GM03348 (cell line): ENCODE measurements at places on chromosomes 5 and 9.

DNA sequence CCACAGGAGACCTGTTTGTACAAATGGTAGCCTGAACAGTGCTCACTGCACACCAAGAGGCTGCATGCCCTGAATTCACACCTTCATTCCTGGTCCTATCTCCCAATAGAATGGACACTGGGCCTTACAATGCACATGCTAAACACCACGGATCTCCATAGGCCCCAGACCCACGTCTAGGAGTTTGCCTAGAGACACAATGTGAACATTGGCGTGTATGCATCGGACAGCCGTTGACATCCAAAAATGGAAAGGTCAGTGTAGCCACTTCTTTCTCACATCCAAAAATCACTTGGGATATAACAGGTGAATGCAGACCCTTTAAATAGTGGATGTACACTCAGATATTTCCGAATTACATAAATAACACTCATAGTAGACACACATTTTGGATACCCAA is 927 bp downstream of the PAX5 start:
- no peak for DNase-seq

DNA sequence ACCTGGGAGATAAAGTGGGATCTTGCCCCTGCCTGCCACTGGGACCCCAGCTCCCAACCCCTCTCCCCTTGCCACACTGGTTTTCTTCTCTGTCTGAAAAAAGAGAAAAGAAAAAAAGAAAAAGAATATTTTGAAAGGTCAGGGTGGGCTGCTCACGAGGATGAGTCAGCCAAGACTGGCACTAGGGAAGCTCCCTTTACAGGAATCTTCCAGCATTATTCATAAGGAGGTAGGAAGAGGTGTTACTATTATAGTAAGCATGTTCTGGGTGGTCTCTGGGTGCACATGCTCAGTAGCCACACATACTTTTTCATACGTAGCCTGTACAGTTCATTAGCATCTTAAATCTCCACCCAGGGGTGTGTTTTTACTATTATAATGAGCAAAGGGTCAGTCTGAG is 46.8 kb upstream of the HAND1 start:
- no peak for DNase-seq

DNA sequence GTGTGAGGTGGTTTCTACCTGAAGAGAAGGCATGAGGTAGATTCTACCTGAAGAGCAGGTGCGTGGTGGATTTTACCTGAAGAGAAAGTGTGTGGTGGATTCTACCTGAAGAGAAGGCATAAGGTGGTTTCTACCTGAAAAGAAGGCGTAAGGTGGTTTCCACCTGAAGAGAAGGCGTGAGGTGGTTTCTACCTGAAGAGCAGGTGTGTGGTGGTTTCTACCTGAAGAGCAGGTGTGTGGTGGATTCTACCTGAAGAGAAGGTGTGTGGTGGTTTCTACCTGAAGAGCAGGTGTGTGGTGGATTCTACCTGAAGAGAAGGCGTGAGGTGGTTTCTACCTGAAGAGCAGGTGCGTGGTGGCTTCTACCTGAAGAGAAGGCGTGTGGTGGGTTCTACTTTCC is 192.8 kb downstream of the MED10 start:
- no peak for DNase-seq

DNA sequence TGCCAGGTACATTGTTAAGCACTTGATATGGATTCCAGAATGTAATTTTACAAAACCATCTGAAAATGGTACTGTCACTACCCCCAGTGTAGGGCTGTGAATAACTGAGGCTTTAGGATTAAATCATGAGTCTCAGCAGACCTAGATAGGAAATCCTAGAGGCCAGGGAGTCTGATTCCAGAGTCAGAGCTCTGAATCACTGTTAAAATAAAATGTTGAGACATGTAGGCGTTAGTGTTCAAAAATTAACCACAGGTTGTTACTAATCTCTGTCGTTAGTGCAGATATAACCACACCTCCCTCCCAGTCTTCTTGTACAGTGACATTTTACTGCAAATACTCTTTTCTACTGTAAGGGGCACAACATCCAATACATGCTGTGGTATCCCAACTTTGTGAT is 1828.8 kb downstream of the MAT2B start:
- peak; percentile 5 for DNase-seq

DNA sequence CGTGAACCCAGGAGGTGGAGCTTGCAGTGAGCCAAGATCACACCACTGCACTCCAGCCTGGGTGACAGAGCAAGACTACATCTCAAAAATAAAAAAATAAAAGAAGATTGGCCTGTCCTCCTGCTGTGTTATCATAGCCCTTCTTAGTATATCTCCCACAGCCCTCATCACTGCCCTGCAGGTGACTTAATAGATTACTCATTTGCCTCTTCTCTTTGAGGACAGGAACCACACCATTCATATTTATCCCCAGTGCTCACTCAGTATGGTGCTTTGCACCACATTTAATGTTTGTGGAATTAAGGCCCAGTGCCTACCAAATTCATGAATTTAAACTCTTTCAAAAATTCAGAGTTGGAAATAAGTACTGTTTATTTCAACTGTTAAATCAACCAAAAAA is 10.3 kb downstream of the IDNK start:
- DNase-seq: no peak

GRCh38 chr5:141039517-141039916 is 11.7 kb upstream of the PCDHB1 start:
- DNase-seq: no peak

DNA sequence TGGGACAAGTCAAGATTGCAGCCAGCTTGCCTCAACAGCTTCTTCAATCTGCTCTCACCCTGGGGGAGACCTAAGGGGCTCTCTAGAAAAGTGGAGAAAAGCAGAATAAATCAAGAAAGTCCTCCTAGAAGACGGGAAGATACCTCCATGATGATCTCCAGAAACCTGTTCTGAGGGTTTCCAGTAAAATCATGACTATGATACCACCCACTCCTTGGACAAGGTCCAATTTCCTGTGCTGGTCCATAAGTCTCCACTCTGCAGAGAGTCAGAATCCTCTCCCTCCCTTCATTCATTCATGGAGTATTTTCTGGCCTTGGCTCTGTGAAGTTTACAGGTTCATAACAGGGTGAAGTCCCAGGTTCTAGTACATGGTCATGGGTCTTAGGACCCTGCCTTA is 168.6 kb downstream of the SLC12A2 start:
- DNase-seq: no peak

DNA sequence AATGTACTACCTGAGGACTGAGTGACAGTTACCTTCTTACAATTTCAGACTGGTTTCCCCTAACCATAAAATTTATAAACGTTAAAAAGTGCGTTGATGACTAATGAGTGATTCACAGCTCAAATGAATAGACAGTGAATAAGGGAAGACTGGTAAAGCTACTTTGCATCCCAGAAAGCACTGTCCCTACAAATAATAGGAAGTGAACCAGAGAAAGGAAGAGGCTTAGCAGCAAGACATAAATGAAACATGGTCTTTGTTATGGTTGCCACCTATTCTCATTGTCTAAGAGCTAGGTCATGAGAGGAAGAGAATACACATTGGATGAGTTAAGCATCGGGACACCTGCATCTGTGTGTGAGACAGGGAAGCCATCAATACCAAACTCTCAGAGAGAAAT is 849.2 kb downstream of the TAF11L14 start:
- no peak for DNase-seq

DNA sequence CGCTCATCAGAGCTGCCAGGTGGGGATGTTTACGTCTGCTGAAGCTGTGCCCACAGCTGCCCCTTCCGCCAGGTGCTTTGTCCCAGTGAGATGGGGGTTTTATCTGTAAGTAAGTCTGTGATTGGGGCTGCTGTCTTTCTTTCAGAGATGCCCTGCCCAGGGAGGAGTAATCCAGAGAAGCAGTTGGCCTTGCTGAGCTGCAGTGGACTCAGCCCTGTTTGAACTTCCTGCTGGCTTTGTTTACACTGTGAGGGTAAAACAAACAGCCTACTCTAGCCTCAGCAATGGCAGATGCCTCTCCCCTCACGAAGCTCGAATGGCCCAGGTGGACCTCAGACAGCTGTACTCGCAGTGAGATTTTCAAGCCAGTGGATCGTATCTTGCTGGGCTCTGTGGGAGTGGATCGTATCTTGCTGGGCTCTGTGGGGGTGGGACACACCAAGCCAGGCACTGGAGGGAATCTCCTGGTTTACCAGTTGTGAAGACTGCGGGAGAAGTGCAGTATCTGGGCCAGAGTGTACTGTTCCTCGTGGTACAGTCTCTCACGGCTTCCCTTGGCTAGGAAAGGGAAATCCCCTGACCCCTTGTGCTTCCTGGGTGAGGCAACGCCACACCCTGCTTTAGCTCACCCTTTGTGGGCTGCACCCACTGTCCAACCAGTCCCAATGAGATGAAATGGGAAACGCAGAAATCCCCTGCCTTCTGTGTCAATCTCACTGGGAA is 530.1 kb upstream of the DMAC1 start:
- DNase-seq: no peak

DNA sequence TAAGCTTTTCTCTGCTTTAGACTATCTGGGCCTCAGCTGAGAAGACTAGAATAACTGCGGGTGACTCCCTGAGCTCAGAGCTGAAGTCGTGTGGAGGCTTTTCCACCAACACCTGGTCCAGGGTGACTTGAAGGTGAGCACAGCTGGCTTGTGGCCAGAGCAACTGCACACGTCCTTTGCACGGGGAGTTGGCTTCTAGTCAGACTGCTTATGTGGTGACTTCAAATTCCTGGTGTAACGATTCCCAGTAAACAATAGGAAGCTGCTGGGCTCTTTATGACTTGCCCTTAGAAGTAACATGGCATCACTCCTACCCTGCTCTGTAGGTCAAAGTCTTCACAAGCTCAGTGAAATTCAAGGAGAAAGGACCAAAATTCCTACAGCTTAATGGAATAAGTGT is 800.6 kb upstream of the CDH6 start:
- no peak for DNase-seq

- DNase-seq: no peak
Measured at GRCh38 chr9:121679901-121680635, 28.6 kb downstream of the DAB2IP start.

DNA sequence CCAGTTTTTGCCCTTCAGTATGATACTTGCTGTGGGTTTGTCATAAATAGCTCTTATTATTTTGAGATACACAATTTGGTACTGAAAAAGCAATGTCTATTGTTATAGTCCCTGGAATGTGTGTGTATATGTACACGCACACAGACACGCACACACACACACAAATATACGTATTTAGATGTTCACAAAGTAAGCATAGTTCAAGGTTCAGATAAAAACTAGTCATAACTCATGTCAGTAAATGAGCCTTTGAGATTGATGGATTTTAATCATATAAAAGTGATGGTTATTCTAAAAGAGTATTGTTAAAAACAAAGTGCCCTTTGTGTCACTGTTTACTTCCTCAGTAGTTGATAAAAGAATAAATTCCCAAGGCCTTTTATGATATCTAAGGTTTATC is 147.3 kb downstream of the PARP8 start:
- no peak for DNase-seq

GRCh38 chr9:127311239-127311741 is 46.7 kb downstream of the GARNL3 start:
- peak; percentile 40 for DNase-seq

DNA sequence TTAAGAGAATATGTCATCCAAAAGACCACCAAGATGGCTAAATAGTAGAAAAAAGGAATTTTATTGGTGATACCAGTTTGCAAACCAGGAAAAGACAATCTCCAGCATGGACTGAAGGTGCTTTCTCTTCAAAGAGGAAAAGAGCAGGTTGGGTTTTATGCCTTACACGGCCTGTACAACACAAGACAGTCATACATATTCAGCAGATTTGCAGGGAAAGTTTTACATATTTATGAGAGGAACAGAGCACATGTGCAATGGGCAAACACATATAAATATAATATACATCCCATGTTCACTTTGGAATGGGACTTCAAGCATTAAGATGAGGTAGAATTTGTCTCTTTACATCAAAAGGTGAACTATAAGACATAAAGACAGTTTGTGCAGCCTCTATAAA is 70.3 kb upstream of the PPP2CA start:
- DNase-seq: no peak

DNA sequence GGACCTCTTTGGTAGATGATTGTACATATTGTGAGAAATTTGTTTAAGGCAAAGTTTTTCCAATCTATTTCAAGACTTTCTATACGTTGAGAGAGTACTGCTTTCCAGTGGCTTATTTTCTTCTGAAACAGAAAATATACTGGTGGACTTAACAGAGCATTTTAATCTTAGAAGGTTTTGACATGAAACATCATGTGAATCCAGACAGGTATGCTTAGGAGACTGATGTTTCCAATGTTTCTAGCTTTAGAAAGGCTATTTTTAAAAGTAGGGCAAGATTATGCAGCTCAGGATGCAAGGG is 71.0 kb downstream of the PIK3R1 start:
- DNase-seq: no peak

DNA sequence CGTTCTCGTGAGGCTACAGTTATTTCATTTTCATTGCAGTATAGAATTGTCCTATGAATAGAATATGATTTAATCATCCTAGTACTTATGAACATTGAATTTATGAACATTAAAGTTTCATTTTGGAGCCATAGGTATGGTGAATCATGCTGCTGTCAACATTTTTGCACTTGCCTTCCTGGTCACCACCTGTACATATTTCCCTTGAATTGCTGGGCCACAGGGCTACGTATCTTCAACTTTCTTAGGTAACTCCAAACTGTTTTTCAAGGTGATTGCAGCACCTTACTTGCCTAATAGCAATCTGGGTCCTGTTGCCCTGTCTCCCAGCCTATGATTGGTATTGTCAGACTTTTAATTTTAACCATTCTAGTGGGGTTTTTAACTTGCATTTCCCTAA is 6.5 kb upstream of the RNF145 start:
- no peak for DNase-seq

- DNase-seq: no peak
Measured at GRCh38 chr5:173795601-173796000, 92.5 kb upstream of the CPEB4 start.

- peak; percentile 29 for DNase-seq
Measured at GRCh38 chr9:122228191-122228567, 578 bp downstream of the LHX6 start.

GRCh38 chr5:132916086-132916485 is 42.6 kb downstream of the LEAP2 start:
- DNase-seq: no peak

DNA sequence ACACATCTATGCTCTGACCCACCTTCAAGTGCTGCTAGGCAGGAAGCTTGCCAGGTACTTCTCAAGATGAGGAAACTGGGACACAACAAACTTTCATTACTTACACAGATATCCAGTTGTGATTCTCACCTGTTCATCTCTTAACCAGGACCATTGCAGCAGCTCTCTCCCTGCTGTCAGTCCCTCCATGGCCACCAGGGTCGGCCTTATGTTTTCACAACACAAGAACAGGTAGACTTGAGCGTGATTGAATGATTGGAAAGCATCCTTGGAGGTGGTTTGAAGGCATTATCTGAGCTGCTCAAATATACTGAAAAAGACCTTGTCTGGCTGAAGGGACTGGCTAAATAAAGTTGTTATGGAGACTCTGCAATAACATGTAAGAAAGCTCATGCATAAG is 94.4 kb downstream of the MTREX start:
- DNase-seq: no peak

GRCh38 chr9:133691626-133692363 is 46.4 kb downstream of the SARDH start:
- DNase-seq: no peak

- DNase-seq: peak; percentile 82
Measured at GRCh38 chr9:86604741-86605140, 250.5 kb upstream of the TUT7 start.
